ENCODE measurements at places on chromosomes 6 and 20.

- no peak for DNase-seq
Measured at GRCh38 chr20:61170496-61171320, 81.4 kb upstream of the CDH4 start.

- no peak for DNase-seq
Measured at GRCh38 chr6:25659633-25660368, 7.8 kb downstream of the SCGN start.

GRCh38 chr6:129146902-129147301 lies 264.0 kb downstream of the LAMA2 start:
- no peak for DNase-seq

- no peak for DNase-seq
Measured at GRCh38 chr6:1777921-1778685, 168.4 kb downstream of the FOXC1 start.

GRCh38 chr20:34512266-34512954 lies 3.8 kb upstream of the DYNLRB1 start:
- DNase-seq = no peak

DNA sequence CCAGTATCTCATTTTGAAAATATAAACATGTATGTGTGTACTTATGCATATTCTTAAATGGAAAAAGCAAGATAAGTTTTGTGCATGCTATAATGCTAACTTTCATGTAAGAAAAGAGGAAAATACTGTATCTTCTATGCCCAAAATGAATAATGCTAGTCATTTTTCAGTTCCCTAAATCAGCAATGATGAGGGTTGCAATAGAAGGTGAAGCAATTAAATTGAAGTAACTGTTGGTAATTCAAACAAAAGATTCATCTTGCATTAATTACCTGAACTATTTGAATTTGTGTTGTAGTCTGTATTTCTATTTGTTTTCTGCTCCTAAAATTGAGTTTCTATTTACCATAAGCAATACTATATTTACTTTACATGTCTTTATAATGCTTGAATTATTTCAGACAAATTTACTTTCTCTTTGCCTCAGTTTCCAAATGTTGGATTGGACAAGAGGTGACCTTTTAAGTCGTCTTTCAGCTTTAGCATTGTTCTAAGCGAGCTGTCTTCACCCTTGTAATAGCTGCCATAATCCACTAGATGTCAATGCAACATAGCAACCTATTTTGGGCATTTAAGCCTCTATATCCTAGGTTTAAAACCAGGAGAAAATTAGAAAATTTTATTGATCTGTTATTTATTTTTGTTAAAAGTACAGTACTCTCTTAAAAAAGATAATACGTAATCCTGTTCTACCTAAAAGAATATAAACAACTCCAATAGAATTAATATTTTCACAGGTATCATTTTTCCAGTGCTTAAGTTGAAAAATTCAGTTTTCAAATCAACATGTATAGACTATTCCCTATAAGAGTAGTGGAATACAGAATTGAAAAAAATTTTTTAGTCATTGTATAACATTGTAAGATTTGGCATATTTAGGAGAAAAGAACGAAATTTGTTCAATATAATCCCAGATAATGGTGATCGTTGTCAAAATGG lies 52.3 kb upstream of the IFNGR1 start:
- no peak for DNase-seq

- peak; percentile 72 for DNase-seq
Measured at GRCh38 chr20:1185790-1186334, 1.1 kb upstream of the TMEM74B start.

GRCh38 chr20:22385602-22386305 lies 198.6 kb downstream of the FOXA2 start:
- DNase-seq = no peak

GRCh38 chr6:119647309-119647708 lies 297.7 kb upstream of the MAN1A1 start:
- DNase-seq = no peak

- no peak for DNase-seq
Measured at GRCh38 chr6:7243179-7243981, 69.6 kb downstream of the SSR1 start.

GRCh38 chr6:169654598-169655391 lies 47.0 kb downstream of the WDR27 start:
- DNase-seq = peak; percentile 86

GRCh38 chr6:54353975-54354374 lies 45.7 kb downstream of the TINAG start:
- no peak for DNase-seq

DNA sequence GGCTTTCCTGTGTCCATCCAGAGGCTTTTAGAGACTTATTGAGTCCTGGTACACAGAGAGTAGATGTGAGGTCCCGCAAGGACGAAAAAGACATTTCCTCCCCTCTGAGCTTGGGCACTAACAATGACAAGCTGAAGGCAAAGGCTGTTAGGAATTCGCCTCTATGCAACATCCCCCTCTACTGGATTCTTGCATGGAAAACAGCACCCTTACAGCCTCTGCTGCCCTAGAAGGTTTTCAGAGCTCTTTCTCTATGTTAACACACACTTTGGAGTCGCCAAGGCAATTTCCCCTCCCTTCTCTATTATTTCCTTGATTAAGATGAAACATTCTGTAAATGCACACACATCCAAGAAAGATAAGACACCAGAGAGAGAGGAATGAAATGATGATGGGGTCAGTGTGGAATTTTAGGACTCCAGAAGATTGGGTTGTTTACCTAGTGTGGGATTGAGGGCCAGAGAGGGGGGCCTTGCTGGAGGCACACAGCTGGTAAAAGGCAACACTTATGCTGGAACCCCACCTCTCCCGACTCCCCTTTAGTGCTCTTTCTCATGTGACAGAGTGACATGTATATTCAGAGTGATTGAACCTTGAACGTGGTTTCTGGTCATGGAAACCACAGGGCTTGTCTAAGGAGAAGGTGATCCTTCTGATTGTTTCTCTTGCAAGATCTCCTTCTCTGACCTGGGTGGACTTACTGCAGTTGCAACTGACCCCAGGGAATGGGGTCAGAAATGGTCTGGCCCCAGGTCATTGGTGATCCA lies 300.7 kb downstream of the CLIC5 start:
- peak; percentile 67 for DNase-seq

GRCh38 chr6:160178271-160178670 lies 56.7 kb downstream of the SLC22A1 start:
- no peak for DNase-seq

DNA sequence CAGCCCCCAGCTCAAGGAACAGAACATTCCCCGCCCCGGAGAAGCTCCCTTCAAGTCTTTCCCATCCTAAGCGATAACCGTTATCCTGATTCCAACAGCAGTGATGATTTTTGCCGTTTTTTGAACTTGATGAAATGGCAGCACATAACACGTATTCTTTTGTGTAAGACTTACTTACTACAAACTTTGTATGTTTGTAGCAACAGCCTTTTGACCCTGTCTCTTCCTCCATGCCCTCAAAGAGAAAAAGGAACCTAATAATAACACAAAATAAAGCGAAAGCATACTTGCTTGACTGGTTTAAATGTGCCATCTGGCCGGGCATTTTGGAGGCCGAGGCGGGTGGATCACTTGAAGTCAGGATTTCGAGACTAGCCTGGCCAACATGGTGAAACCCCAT lies 26.4 kb upstream of the SLC9A8 start:
- no peak for DNase-seq

DNA sequence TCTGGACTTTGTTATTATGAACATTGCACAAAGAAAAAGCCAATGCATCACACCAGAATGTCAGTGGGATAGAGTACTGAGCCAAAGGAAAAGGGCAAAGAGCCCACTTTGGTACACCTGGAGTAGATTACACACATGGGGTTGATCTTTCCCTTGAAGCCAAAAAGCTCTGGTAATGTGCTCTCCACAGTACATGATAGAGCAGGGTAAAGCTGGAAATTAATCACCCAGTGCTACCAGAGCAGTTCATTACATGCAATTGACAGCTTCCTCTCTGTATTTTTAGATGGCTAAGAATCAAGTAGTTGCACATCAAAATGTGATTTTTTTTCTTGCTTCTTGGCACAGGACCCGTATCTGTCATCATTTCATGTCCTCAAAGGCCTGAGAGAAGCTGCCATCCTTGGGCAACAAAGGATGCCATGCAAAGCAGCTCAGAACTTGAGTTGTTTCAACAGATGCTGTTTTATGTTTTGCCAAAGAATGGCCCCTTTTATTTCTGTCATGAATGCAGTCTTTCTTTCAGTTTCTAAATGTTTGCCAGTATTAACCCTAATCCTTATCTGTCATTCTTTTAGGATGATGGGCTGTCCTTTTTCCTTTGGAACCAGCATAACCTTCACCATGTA lies 88.1 kb downstream of the HDGFL1 start:
- DNase-seq = no peak

- DNase-seq = no peak
Measured at GRCh38 chr20:32480371-32481241, 104.5 kb downstream of the NOL4L start.

- DNase-seq = no peak
Measured at GRCh38 chr6:90098001-90098531, 198.6 kb downstream of the BACH2 start.

DNA sequence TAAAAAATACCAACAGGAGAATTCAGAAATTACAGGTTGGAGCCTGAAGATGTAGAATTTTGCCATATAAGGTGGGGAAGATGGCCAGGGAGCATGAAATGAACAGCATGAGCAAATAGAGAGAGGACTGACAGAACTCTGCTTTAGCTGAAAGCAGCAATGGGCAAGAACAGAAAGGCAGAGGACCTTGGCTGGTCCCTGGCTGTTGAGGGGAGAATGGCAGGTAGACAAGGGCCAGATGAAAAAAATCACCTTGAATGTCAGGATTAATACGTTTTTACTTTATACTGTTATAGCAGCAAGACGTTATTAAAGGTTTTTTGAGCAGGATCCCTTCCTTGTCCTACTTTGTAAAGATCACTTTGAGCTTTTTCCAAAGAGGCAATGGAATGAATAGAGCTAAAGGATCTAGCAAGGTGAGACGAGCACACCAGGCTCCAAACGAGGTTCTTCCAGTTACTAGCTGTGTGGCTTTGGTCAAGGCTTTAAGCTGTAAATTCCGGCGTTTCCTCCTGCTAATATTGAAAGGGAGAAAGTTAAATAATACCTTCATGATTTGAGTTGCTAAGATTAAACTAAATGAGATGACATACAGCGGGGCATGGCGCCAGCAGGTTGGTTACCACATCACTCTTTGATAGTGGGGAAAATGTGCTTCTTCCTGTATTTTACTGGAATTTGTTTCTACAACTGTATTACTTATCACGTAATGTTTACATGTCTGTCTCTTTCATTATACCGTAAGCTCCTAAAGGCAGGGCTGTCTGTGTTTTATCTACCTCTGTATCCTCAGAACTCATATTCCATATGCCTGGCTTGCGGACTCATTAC lies 776 bp downstream of the PPIL1 start:
- no peak for DNase-seq

- no peak for DNase-seq
Measured at GRCh38 chr20:40669692-40670091, 19.3 kb downstream of the MAFB start.

- peak; percentile 78 for DNase-seq
Measured at GRCh38 chr6:26554697-26555504, 16.7 kb downstream of the HMGN4 start.

GRCh38 chr6:163793011-163793983 lies 378.8 kb downstream of the QKI start:
- no peak for DNase-seq

DNA sequence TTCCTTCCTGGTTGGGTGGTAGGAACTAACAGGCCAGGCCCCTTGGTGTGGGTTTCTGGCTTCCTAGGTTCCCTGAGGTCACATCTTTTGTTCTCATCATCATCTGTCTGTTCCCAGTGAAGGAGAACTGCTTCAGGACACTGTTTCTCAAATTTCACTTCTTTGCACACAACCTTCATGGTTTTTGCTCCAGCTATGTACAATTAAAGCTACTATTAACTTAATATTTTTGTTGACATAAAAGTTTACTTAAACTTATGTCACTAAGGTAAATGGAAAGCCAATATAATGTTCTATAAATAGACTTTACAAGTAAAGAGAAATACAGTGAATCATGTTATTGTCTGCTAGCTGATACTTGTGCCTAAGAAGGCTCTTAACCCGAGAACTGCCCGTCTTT lies 120.7 kb upstream of the KCNG1 start:
- no peak for DNase-seq

DNA sequence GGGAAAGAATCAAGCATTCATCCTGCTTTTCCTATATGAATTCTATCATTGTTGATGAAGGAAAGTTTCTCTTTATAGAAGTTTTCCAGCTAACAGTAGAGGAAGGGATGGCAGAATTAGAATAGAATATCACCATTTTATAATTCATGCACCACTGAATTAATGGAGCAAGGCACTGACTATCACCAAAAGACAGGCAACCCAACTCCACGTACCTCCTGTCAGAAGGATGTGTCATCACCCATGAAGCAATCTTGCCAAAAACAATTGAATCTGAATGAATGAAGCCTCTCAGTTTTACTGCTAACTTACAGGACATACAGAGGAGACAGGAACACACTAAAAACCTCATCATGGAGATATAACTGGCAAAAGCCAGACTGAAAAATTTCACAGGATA lies 122.4 kb downstream of the NFATC2 start:
- DNase-seq = no peak

- no peak for DNase-seq
Measured at GRCh38 chr20:58677079-58677604, 15.5 kb upstream of the NPEPL1 start.

DNA sequence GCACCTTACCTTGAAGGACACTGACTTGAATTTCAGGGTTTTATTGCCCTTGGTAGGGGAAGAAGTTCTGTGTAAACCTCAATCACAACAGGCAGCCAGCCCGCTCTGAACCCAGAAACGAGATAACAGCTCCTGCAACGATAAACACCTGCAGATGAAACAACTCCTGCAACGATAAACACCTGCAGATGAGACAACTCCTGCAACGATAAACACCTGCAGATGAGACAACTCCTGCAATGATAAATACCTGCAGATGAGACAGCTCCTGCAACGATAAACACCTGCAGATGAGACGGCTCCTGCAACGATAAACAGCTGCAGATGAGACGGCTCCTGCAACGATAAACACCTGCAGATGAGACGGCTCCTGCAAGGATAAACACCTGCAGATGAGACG lies 54.0 kb upstream of the TBXT start:
- no peak for DNase-seq

- no peak for DNase-seq
Measured at GRCh38 chr6:133681891-133682290, 207.0 kb upstream of the TCF21 start.

- DNase-seq = no peak
Measured at GRCh38 chr6:96257751-96258150, 242.0 kb downstream of the FUT9 start.

DNA sequence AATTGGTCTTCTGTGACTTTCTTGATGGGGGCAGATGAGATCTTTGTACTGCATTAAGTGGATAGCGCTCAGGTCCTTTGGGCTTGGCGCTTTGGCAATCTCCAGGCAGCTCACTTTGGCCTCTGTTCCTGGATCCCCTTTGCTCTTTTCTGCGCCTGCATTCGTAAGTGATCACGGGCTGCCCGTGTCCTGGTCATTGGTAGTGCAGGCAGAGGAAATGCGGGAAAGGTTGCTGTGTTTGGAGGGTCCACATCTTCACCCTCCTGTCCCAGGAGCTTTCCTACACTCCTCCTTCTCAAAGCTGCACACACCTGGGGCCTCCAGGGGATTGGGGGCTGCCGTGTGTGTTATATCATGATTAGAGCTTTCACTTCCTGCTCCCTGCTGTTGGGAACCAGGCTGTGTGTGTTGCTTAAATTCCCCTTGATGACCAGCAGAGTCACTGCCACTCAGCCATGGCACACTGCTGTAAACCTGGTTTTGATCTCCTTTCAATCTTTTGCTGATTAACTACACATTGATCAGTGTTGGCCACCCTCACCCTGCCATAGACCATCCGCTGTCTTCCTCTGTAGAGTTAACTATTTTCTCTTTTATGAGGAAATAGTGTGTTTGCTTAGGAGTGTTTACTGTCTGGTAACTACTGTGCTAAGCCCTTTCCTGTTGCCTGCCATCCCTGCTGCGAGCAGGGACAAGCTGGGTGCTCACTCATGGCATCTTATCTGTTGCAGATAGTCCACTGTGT lies 13.0 kb upstream of the SNHG17 start:
- DNase-seq = no peak
